Activated CD4-positive, CD25-positive, alpha-beta regulatory T cell treated with anti-CD3 and anti-CD28 coated beads, Interleukin-2, amount 50 U/mL, for 16 hours (primary cell): ENCODE measurements at places on chromosomes 6 and 20.
A peak's percentile ranks its signal among the peaks of the same experiment; 100 is the strongest.

- DNase-seq: no peak
Observed at GRCh38 chr6:25359191-25359861, 80.2 kb downstream of the CARMIL1 start.

GRCh38 chr6:134379599-134379998 lies 61.7 kb upstream of the SGK1 start:
- no peak for DNase-seq

DNA sequence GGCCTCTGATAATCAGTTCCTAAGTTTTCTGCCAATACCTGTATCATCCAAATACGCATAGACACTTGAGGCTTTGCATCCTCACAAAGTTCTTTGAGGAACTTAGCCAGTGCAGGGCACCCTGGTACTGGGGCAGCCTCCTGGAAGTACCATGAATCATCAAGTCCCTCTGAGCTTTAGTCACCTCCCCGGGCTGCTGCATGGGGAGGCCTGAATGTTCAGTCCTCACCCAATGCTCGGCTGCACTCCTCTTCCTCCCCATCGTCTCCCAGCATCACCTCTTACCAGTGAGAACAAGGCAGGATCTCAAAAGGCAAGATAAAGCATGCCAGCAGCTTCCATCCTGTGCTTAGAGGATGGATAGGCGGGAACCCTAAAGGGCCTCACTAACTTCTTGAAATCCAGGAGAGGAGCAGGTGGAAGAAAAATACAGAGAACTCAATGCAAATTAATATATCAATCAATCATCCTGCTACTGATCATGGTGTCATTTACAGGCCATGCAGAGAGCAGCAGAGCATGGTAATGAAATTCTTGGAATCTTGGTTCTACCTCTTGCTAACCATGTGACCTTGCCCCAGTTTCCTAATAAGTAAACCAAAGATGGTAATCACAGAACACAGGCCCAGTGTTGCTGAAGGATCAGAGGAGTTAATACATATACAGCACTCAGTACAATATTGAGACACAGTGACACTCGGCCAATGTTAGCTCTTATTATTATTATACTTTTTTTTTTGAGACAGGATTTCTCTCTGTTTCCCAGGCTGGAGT lies 4.7 kb upstream of the CCN6 start:
- no peak for DNase-seq

DNA sequence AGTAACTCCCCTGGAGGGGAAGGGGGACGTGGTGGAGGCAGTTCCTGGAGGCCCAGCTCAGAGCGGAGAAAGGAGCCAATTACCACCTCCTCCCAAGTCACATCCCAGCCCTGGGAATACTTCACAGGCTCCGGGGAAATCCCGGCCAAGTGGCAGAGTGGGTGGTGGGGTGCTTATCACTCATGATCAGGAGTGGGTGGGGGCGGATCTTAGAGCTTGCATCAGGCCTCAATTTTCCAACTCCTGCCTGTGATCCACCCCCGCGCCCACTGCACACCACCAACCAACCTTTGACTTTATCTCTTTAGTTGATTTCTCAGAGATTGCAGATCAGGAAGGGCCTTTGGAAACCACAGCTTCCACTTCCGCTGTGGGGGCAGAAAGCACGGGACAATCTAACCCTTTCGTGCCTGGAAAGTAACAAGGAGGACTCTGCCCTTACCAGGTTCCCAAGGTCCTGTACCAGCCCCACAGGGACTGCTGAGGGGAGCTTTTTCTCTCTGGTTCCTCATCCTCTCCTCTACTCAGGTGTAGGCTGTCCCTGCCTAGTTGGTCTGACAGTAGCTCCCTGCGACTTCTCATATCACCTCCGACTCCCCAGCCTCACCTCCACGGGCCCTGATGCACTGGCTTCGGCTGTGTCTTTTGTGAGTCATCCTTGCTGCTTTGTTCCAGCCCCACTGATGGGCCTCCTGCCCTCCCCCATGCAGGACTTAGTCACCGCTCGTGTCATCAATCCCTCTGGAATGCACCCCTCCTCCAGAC lies 24.9 kb upstream of the IER3 start:
- peak; percentile 33 for DNase-seq

GRCh38 chr6:7813704-7814103 lies 87.8 kb downstream of the BMP6 start:
- no peak for DNase-seq

GRCh38 chr20:11267131-11267761 lies 593.4 kb upstream of the JAG1 start:
- DNase-seq: no peak

DNA sequence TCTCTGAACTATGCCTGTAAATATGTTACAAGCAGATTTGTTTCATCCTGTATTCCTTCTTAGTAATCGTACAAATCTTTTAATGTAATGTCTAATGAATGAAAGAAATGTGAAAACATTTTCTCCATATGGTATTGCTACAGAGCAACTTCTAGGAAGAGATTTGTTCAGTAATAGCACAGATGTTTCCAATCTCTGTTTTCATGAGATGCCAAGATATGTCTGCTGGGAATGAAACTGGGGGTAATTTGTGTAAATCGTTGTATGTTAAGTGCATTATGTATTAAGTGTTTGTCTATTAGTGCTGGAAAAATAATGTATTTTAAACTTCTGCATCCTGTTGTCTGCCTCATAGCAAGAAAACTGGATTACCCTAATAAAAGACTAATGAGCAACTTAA lies 722.2 kb upstream of the EYS start:
- DNase-seq: no peak

DNA sequence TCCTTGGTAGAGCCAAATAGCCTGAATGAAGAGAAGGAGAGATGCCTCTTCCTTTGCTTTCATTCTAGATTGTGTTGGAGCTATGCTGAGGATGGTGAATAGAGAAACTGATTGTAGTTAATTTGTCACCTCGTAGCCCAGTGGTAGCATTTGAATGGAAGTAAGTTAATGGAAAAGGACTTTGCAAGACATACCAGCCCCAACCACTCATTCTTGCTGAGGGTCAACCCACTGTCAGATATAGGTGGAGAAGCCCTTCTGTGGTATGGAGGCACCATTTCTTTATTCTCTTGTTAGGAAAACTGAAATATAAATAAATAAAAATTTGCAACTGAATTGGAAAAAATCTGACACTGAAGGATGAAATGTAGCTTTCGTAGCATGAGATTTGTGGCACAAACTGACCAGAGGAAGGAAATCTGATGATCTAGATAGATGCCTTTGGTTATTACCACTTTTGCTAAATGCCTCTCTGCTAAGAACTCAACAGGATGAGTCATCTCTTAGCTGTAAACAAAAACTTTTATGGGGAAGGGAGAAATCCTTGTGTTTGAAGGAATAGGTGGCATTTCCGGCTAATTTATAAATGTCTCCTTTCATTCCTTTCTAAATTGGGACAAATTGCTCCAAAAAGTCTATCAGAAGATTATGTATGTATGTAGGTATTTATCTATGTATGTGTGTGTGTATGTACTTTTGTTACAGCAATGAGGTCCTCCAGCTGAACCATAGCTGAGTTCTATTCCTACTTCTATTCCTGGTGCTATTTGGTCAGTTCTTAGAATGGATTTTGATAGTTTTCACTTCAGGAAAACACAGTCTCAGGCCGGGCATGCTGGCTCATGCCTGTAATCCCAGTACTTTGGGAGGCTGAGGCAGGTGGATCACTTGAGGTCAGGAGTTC lies 76.5 kb upstream of the SUPT3H start:
- DNase-seq: no peak

DNA sequence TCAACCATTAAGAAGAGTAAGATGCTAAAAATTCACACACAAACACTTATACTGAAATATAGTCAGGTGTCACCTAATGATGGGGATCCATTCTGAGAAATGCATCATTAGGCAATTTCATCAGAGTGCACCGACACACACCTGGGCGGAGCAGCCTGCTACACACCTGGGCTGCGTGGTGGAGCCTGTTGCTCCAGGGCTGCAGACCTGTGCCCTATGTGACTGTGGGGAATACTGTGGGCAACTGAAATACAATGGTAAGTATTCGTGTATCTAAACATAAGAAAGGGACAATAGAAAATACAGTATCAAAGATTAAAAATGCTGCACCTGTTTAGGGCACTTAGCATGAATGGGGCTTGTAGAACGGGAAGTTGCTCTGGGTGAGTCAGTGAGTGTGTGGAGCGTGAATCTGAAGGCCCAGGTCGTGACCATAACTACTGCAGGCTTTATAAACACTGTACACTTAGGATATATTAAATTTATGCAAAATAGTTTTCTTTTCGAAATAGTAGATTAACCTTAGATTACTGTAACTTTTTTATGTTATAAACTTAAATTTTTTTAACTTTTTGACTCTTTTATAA lies 124.4 kb upstream of the AFDN start:
- no peak for DNase-seq

DNA sequence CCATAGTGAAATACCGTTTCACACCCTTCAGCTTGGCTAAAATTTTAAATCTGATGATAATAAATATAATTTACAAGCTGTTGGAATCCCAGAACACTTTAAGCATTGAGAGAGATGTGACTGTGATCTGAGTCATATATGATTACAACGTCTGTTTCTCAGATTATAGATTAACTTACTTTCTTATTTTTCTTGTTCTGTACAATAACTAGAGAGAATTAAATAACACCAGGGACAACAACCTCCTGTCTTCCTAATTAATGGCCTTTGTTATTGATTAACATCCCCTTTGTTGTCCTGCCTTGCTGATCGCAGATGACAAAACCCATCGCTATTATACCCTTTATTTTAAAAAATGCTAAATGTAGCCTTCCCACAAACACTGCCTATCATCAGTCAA lies 87.8 kb upstream of the EZR start:
- no peak for DNase-seq

- no peak for DNase-seq
Observed at GRCh38 chr6:99514089-99514488, 1.1 kb downstream of the USP45 start.

GRCh38 chr20:8952721-8953120 lies 116.2 kb upstream of the PLCB4 start:
- no peak for DNase-seq

GRCh38 chr6:134437376-134437775 lies 119.5 kb upstream of the SGK1 start:
- no peak for DNase-seq

- DNase-seq: no peak
Observed at GRCh38 chr20:16599257-16599656, 26.0 kb upstream of the KIF16B start.

DNA sequence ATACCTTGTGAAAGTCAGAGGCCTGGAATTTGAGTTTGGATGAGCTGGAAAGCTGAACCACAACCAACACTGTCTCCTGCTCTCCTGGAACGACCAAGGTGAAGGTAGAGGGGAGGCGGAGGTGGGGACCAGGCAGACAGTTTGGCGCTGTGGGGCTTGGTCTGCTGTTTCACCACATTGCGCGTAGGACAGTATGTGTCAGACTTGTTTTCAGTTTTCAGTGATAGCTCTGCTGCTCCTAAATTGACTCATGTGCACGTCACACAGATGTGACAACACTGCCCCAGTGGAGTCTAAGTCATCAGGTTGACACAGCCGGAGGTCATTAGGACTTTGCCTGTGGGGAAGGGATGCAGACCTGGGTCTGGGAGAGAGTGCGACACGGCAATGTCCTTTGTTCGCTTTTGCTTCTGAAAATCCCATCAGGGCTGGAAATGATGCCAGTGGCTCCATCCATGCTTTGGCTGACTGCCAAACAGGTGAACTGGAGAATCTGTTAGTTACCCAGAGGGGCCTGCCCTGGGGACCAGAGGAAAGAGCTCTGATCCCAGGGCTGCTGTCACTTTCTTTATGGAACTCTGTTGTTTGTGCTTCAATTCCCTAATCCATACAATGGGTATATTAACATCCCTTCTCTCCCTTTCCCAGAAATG lies 255.5 kb downstream of the CDC5L start:
- DNase-seq: no peak

DNA sequence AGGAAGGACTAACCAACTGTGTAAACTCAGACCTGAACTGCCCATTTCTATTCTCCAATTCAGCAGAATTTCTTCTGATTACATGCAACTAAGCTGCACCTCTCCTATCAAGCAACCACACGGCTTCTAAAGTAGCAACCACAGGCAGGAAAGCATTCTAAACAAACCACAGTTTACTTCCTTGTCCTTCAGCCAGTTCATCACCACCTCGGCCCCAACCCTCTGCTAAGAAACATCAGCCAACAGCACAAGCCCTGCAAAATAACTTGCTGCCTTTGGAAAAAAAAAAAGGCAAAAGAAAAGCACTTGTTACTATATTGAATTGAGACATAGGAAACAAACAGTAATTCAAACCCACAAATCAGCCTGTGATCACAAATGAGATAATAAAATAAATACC lies 140.3 kb downstream of the NFATC2 start:
- no peak for DNase-seq

DNA sequence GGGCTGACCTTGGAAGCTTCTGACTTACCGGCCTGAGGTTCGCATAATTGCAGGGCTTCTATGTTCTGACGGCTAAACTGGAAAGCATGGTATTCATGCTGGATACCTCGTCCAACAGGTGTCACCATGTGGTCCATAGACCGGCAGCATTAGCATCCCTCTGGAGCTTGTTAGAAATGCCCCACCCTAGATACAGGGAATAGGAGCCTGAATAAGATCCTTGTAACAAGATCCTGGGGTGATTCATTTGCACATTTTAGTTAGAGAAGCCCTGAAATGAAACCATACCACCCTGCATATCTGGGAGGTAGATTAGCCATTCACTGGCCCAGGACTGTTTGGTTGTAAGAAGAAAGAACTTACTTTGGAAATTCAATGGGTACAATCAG lies 77.7 kb downstream of the TMEM170B start:
- no peak for DNase-seq

- DNase-seq: no peak
Observed at GRCh38 chr6:6909111-6909510, 198.7 kb upstream of the RREB1 start.

- DNase-seq: no peak
Observed at GRCh38 chr6:3208775-3209113, 18.7 kb downstream of the TUBB2B start.

DNA sequence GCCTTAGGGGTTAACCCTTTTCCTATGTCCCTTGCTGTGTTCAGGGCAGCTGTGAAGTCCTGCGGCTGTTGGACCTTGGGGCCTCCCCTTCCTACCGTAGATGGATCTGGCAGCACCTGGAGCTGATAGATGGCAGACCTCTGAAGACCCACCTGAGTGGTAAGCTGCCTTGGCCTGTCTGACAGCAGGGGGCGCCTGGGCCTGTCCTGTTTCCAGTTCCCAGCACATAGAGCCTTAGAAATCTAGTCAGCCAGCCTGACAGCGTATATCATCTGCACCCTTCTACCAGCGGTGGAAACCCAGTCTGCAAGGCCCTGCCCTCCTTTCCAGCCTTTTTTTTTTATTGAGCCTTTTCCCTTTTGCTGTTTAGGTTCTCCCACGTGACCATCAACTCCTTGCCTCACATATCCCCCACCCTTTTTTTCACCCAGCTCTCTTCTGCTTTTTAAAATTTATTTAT lies 26.6 kb downstream of the CNBD2 start:
- DNase-seq: peak; percentile 59

GRCh38 chr6:68876792-68877493 lies 241.9 kb downstream of the ADGRB3 start:
- no peak for DNase-seq
